ENCODE measurements at places on chromosomes 1 and 21.

GRCh38 chr1:107570768-107571167, 394.2 kb downstream of the VAV3 start:
- DNase-seq, result no peak

- DNase-seq, result no peak
These were observed 736.9 kb upstream of the ADAMTS5 start for GRCh38 chr21:27703791-27704190.

DNA sequence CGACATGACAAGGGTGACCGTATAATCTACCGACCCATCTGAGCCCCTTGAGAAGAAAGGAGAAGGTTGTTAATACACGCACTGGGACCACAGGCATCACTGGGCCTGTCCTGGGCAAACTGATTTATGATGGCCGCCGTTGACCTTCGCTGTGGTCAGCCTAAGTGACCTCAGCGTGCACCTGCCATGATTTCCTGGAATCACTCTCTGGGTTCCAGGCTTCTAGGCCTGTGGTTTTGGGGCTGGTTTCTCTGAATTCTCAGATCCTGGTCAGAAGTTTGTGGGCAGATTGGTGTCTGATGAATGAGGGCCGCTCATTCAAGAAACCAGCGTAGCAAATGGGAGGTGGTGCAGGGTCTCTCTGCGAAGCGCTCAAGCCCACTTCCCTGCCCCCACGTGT, 64.0 kb downstream of the SIK1 start:
- no peak for DNase-seq

DNA sequence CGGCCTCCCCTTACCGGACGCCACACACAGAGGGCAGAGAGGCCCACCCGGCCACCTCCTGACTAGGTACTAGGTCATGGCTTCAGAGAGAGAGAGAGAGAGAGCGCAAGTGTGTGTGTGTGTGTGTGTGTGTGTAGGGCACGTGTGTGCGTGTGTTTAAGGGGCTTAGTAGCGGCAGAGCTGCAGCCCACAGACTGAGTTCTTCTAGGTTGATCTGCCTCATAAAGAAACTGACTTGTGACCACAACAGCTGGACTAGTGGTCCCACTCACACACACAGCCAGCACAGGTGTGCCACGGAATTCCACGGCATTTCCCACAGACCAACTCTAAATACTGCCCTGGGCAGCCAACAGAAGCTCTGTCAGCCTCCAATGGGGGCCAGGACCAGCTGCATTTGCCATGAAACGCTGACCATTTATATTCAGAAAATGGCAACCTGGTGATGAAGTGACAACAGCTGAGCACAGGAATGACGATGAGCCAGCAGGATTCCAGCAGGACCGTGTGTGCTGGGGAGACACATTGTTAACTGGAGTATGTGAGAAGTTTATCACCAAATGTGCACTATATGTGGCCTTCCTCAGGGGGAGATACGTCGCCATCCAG, 38.8 kb upstream of the GPR153 start:
- DNase-seq, result no peak

DNA sequence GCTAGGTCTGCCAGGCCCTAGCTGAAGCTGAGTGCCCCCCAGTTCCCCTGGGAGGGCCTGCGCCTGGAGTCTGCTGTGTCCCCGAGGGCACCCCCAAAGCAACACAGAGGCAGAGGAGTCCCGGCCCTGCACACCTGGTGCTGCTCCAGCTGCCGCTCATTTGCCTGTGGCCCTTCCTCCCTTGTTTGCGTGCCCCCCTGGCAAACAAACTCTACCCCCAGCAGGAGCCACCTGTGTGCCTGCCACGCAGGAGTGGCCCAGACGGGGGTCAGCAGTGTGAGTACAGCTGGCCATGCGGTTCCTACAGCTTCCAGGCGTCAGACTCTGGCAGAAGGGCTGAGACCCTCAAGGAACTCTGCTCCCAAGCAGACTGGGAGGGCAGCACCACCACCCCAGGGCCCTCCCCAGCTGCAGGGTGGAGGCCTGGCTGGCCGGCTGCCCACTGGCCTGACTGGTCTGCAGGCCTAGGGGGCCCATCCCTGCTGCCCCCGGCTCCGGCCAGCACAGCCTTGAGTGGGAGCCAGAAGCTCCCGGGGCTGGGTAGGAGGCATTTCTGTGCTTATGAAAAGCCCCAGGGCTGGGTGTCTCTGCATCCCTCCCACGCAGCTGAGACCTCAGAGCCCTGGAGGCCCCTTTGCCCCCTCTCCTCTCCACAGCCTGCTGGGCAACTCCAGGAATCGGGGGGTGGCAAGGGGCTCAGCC, 563 bp upstream of the TAS1R3 start:
- no peak for DNase-seq

DNA sequence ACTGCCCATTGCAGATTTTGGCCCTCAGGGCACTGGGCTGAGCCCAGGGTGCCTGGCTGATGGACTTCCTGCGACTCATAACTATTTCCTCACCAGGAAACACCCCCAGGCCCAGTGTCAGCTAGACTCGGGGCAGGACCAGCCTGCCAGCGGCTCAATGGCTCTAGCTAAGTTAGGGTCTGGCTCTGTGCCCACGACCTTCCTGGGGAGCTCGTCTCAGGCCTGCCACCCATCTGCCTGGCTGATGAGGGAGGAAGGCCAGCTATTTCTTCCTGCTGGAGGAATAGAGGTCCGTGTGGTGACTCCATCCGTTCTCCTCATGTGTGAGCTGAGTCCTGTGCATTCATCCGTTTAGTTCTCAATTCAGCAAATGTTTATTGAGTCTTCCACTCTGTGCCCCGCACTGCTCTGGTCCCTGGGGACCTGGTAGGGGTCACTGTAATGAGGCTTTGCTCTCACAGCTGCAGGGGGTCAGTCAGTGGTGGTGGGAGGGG, 44.5 kb downstream of the KIRREL1 start:
- DNase-seq, result no peak

DNA sequence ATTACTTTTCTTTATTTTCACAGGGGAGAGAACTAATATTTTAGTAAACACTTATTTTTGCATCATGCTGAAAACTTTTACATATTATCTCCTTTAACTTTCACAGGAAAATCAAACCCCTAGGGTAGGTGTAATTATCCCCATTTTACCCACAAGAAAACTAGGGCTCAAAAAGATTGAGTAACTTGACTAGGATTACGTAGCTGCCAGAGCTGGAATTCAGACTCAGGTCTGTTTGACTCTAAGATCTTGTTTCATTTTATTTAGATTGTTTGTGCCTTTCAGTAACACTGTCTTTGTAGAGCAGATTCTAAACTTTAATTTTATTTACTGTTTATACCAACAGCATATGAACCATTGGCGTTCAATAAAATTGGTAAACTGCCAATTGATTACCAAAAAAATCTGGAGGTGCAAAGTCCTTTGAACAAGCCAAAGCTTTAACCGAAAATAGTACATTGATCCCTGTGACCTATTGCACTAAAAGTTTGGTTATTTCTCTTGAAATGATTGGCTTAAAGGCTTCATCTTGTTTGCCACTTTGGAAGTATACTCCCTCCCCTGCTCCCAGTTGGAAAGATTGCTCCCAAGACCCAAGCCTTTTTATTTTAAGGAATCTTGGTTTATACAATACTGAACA, 71.0 kb upstream of the WDR26 start:
- no peak for DNase-seq

All from activated gamma-delta T cell treated with Interleukin-2 at 50 U/mL for 16 hours (primary cell).